ENCODE measurements at places on chromosomes 4 and X.

DNA sequence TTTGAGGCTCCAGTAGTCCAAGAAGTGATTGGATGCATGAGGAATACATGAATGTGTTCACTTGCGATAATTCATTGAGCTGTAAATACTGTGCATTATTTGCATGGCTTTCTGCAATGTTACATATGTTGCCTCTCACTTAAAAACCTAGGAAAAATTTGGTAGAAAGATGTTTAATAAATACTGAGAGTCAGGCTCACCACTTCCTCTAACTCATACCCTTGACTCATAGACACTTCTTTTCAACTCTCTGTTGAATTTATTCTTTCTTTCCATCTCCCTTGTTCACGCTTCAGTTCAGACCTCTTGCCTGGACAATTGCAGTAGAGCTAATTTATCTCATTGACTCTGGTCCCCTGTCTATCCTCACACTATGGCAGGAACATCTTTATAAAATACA lies 35.8 kb upstream of the LEF1 start:
- peaks cover 2% of the 10 kb centered on the region for H3K4me1 ChIP-seq
- no peak for DNase-seq
- peaks cover 7% of the 10 kb centered on the region for H3K36me3 ChIP-seq

GRCh38 chr4:25874655-25875054 lies 11.9 kb upstream of the SEL1L3 start:
- DNase-seq = no peak
- H3K36me3 ChIP-seq = no peaks in the 10 kb centered on the region
- no peak overlapping the region for H3K27ac ChIP-seq
- no peak overlapping the region for H3K4me3 ChIP-seq

- no peak overlapping the region for H3K27ac ChIP-seq
- H3K4me3 ChIP-seq = no peak overlapping the region
- peaks cover 2% of the 10 kb centered on the region for H3K4me1 ChIP-seq
- no peak for DNase-seq
- H3K27me3 ChIP-seq = no peaks in the 10 kb centered on the region
Observed at GRCh38 chrX:132855780-132856341, 102.6 kb downstream of the HS6ST2 start.

DNA sequence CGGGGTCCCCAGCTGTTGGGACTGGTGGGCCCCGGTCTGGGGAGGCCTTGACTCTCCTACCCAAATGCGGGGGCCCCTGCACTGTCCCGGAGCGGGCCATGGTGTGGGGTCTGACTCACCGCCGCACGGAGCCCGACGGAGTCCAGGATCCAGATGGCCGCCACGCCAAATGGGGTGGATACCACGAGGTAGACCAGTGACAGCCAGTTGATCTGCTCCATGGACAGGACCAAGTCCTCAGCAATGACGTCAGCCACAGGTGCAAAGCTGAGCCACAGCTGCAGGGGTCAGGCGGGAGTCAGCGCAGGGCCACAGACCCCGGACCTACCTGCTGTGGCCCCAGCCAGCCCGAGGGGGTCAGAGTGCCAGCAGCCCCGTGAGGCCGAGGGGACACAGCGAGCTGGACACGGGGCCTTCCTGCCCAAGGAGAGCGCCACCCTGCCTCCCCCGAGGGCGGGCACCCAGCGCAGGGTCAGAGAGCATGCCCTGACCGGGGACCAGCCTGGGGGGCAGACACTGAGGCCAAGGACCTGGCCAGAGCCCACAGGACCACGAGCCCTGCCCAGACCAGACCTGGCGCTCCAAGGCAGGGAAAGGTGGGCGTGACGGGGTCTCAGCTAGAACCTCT lies 2.4 kb downstream of the SLC49A3 start:
- DNase-seq = no peak
- H3K27ac ChIP-seq = no peak overlapping the region
- H3K27me3 ChIP-seq = peaks cover 64% of the 10 kb centered on the region
- H3K4me3 ChIP-seq = no peak overlapping the region
- no peaks in the 10 kb centered on the region for H3K4me1 ChIP-seq

DNA sequence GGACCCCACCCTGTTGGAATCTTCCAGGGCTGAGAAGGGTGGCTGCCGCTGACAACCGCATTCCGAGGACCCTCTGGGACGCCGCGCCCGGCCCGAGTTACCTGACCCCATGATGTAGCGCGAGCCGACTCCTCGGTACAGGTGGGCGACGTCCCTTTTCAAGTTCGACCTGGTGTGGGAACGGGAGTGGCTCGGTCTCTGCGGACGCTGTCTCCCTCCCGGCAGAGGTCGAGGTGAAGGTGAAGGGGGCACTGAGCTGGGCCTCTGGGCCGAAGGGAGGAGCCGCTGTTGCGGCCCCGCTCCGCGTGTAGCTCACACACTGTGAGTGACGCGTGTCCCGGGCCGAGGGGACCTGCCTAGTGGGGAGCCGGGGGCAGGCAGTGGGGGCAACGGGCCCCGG lies 4.5 kb downstream of the GTPBP6 start:
- H3K27ac ChIP-seq = no peak overlapping the region
- H3K36me3 ChIP-seq = peaks cover 62% of the 10 kb centered on the region
- no peaks in the 10 kb centered on the region for H3K27me3 ChIP-seq
- H3K4me3 ChIP-seq = no peak overlapping the region
- DNase-seq = no peak
- peaks cover 5% of the 10 kb centered on the region for H3K4me1 ChIP-seq

DNA sequence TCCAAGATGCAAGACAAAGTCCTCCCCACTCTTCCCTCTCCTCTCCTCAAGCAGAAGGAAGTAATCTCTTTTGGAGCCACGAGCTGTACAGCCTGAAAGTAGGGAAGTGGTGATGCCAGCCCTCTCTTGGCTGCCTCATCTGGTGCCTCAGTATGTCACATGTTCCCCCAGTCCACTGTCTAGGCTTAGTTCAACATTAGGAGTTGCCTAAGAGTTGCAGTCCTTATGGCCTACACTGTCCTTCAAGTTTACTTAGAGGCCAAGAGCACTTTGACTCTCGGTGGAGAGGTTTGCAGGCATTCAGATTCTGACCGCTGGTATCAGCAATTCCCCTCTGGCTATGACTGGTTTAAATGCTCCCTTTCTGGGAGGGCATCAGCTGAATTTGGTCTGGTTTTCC lies 735.6 kb downstream of the GLUD2 start:
- no peaks in the 10 kb centered on the region for H3K4me1 ChIP-seq
- no peaks in the 10 kb centered on the region for H3K27me3 ChIP-seq
- no peak overlapping the region for H3K4me3 ChIP-seq

GRCh38 chr4:148814030-148814429 lies 371.8 kb upstream of the NR3C2 start:
- H3K4me1 ChIP-seq = no peaks in the 10 kb centered on the region
- no peaks in the 10 kb centered on the region for H3K27me3 ChIP-seq
- H3K36me3 ChIP-seq = no peaks in the 10 kb centered on the region
- no peak overlapping the region for H3K27ac ChIP-seq

DNA sequence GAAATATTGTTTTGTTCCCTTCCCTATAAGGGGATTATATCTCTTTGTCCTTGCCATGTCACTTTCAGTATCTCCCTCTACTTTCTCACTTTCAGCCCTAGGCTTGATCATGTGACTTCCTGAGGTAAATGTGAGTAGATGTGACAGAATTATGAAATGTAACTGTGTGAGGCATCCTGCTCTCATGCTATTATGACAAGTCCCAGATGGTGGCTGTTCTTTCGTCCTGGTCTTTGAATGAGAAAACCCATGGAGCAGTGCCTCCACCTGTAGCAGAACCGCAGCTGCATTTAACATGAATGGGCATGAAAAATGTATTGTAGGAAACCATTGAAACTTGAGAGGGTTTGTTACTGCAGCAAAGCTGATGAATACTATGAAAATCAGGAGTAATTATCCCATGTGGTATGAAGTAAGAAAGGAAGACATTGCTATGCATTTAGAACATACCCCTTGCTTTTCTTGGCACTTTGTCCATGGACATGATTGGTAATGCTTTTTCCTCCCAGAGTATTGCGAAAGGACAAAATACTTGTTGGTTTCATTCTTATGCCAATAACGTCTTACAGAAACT lies 202.2 kb upstream of the GPRIN3 start:
- H3K4me1 ChIP-seq = peaks cover 3% of the 10 kb centered on the region
- no peaks in the 10 kb centered on the region for H3K27me3 ChIP-seq
- no peak overlapping the region for H3K27ac ChIP-seq

GRCh38 chr4:48554606-48555005 lies 64.6 kb downstream of the ZAR1 start:
- H3K4me3 ChIP-seq = no peak overlapping the region
- no peaks in the 10 kb centered on the region for H3K27me3 ChIP-seq
- no peaks in the 10 kb centered on the region for H3K4me1 ChIP-seq

DNA sequence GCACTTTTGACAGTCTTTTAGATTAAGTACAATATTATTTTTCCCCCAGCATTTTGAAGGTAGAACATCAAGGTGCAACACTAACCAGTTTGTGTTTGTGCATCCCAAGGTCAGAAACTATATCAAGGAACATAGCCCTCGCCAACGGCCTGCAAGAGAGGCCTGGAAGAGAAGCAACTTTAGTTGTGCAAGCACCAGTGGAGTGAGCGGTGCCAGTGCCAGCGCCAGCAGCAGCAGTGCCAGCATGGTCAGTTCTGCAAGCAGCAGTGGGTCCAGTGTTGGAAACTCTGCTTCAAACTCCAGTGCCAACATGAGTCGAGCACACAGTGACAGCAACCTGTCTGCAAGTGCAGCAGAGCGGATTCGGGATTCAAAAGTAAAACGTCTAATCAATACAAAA lies 21.7 kb downstream of the FAM199X start:
- no peak overlapping the region for H3K27ac ChIP-seq
- H3K27me3 ChIP-seq = no peaks in the 10 kb centered on the region
- no peak overlapping the region for H3K4me3 ChIP-seq
- no peak for DNase-seq

- no peak overlapping the region for H3K4me3 ChIP-seq
- no peak overlapping the region for H3K27ac ChIP-seq
- no peaks in the 10 kb centered on the region for H3K27me3 ChIP-seq
- no peak for DNase-seq
Observed at GRCh38 chrX:3145716-3146115, 104.4 kb downstream of the ARSF start.

- H3K4me1 ChIP-seq = no peaks in the 10 kb centered on the region
- H3K27ac ChIP-seq = no peak overlapping the region
- no peaks in the 10 kb centered on the region for H3K36me3 ChIP-seq
- DNase-seq = no peak
- no peak overlapping the region for H3K4me3 ChIP-seq
Observed at GRCh38 chr4:73777612-73778011, 37.2 kb downstream of the CXCL8 start.

DNA sequence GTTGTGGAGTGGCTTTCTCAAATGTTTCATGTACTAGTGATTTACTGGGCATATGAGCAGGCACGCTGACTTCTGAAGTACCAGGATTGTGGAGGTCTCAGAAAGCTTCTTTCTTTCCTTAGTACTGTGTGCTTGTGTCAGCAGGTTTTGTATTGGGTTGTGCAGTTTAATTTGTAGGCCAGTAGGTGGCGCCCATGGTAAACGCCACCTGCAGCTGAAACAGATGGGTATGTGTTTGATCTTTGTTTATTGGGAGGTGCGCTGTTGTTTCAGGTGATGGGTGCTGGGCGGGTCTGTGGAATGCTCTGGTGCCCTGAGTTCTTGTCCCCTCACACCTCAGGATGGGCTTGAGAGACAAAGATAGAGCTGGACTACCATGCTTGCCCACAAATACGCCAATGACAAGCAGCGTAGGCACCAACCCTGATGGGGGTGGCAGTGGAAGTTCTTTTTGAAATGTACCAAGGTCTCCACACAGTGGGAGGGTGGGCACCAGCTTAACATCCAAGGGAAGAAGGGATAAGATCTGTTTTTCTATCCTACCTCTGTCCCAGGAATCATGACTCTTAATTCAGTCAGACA lies 141.5 kb downstream of the RPS6KA6 start:
- no peaks in the 10 kb centered on the region for H3K36me3 ChIP-seq
- no peaks in the 10 kb centered on the region for H3K27me3 ChIP-seq
- DNase-seq = no peak
- no peaks in the 10 kb centered on the region for H3K4me1 ChIP-seq
- no peak overlapping the region for H3K27ac ChIP-seq
- H3K4me3 ChIP-seq = no peak overlapping the region

DNA sequence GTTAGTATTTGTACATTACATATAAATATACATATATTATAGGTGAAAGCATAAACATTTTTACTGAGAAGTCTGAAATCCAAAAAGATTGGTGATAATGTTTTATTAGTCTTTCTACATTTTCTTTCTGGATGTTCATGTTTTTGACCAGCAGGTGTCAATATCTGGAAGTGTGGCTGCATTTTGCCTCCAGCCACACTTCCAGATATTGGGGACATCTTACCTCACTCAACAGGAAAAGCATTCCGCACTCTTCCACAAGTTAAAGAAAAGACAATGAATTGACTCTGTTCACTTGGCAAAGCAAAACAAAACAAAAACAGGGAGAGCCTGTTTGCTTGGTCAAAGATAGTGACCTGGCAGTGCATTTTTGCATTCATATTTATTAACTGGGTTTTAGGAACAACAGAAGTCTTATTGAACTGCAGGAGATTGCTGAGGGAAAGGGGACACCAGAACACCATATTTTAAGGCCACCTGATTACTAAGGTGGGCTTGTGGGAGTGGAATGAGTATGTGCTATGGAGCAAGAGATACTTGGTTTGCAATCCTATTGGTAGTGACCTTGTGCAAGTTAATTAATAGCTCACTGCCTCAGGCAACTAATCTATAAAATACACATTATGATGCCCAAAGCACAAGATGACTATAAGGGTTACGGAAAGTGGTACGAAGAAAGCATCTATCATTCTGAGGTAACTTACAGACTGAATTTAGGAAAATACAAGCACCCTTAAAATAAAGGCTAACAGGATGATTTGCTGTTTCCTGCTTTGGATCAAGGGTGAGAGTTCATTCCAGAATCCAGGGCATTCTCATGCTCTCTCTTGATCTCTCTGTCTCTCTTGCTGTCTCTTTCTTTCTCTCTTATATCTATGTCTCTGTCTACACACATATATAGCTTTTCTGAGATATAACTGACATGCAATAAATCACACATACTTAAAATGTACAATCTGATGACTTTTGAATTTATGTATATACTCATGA lies 389.9 kb upstream of the EMCN start:
- H3K36me3 ChIP-seq = no peaks in the 10 kb centered on the region
- H3K4me3 ChIP-seq = no peak overlapping the region

- no peaks in the 10 kb centered on the region for H3K36me3 ChIP-seq
- no peaks in the 10 kb centered on the region for H3K4me1 ChIP-seq
- no peak for DNase-seq
- no peaks in the 10 kb centered on the region for H3K27me3 ChIP-seq
Observed at GRCh38 chr4:8699063-8699385, 106.5 kb downstream of the CPZ start.

GRCh38 chr4:23897564-23898109 lies 7.8 kb upstream of the PPARGC1A start:
- no peaks in the 10 kb centered on the region for H3K36me3 ChIP-seq
- H3K27ac ChIP-seq = no peak overlapping the region
- H3K4me3 ChIP-seq = no peak overlapping the region
- H3K27me3 ChIP-seq = no peaks in the 10 kb centered on the region
- no peaks in the 10 kb centered on the region for H3K4me1 ChIP-seq

Measured in T-cell (primary cell).